Amniotic stem cell (primary cell): ENCODE measurements at places on chromosomes 4 and X.

- no peak for DNase-seq
These were observed 224.5 kb upstream of the TAPT1 start for GRCh38 chr4:16450724-16451123.

- DNase-seq = no peak
These were observed 43.6 kb upstream of the GPRIN3 start for GRCh38 chr4:89351201-89351600.

- no peak for DNase-seq
These were observed 393.8 kb upstream of the FSTL5 start for GRCh38 chr4:162557516-162558106.

DNA sequence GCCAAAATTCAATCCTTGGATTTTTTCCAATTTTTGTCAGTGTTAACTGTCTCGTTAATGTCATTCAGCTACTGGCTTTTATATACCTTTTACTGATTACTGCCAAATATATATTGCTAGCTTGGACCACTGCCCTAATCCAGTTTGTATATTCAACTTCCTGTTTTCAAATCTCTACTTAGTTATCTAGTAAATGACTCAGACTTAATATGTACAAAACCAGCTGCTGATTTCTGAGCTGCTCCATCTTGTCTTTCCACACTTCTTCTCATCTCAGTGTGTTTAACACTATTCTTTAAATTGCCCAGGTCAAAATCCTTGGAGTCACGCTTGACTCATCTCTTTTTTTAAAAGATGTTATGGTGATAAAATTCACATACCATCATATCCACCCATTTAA, 1196.7 kb downstream of the RAPGEF2 start:
- DNase-seq = no peak

DNA sequence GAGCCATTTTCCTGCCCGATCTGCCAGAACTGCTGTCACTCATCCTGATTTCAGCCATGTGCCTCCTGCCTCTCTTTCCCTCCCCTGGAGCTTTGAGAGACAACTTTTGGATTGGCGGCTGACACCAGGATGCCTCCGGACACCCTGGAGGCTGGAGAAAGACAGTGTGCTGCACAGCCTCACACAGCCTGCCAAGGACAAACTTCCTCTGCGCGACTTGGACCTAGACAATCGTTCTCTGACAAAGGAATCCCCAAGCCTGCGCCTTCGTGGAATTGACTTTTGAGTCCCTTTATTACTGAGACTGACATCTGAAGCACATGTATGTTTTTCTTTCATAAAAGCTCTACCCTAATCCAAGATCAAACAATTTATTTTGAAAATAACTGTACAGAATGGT, 10.8 kb upstream of the LDB2 start:
- no peak for DNase-seq

DNA sequence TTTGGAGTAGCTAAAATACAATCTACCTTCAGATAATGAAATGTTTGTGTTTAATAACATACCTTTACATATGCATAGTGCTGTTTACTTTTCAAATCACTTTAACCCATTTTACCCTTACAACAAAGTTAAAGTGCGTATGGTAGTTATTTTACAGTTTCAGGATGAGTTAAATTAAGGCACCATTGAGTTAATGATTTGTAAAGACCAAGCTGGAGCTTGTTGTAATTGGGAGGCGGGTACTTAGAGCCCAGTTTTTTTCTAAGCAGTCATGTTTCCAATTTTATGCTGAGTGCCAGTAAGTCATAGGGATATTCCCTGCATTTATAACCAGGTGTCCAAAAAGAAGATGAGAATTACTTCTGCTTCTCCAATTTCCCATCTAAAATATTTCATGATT, 84.2 kb upstream of the NRK start:
- no peak for DNase-seq

GRCh38 chrX:100864657-100865391, 9.3 kb downstream of the NOX1 start:
- no peak for DNase-seq

DNA sequence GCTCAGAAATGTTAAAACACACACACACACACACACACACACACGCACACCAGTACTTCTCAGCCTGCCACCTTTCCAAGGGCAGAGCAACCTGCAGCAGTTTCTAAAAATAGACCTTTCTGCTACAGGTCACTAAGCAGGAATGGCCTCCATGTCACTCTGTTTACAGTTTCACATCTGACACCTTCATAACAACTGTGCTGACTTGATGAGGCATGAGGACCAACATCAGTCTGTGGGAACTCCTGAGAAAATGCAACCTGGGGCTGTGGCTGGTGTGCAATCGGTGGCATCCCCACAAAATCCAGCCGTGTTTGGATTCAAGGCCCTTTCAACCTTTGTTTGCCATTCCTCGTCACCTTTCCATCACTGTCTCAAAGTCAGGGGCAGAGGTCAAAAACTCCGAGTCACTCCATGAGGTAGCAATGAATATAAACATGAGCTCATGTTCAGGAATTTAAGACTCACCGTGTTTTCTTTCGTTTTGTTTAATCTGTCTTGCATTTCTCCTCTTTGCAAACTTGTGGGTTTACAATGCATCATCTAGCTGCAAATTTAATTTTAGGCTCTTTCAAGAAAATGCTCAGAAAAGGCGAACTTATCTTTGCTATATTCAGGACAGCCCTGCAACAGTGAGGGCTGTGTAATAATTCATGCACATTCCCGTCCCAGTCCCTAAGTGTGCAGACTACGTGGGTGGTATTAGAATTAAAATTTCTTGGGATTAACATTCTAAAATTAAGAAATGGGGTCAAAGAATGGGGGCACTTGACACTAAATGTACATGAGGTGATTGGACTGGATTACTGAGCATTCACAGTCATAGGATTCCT, 135.3 kb downstream of the SHROOM3 start:
- peak; percentile 24 for DNase-seq

DNA sequence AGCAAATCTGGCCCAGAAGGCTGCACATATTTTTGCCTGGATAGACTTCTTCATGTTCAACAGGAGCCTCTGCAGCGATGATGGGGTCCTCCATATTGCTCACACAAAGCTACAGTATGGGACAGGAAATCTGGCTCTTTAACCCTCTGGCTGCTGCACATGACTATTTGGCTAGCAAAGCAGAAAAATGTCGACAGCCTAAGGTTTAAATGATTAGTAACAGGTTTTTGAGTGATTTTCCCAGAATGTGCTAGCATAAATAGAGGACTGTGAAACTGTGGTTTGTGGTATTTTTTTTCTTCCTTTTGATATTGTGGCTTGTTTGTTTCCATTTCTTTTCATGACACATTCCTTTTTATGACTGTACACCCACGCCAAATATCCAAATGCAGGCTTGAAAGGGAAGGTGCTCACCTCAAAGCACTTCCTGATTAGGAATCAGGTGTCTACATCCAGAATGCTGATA, 120.2 kb upstream of the GK2 start:
- DNase-seq = no peak

DNA sequence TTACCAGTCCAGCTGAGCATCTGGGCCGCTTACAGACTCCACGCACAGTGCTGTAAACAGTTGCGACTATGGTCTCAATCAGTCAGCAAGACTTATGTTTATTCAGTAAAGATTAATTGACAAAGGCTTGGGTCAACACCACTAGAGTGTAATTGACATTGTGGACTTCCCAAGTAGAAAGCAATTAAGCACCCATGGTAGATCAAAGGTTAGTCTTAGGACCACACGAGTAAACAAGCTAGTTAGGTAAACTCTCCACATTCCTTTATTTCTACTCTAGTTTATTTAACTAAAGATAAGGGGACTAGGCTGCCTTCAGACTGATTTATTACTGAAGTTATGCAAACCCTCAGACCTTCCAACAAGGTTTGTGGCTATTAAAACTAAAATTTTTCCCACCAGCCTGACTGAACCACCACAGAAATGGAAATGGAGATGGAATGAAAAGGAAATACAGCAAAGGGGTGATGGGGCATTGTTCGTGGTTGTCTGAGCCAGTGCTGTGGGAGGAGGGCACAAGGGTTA, 44.2 kb downstream of the MTHFD2L start:
- DNase-seq = no peak

DNA sequence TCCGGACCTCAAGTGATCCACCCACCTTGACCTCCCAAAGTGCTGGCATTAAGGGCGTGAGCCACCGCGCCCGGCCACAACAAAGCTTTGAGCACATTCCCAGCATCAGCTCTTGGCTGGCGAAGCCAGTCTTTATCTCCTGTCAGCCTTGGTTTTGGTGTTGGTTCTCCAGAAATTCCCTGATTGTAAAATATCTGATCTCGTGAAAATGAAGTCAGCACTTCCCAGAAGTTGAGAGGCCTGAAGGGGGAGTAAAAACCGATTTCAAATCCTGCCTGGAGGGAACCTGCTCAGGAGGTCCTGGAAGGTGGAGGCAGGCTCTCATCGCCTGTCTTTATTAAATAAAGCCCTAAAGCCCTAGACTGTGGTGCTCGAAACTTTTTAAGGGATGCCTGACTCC, 33.6 kb downstream of the PTTG2 start:
- DNase-seq = no peak

- DNase-seq = no peak
These were observed 19.3 kb upstream of the CPE start for GRCh38 chr4:165359506-165359905.

DNA sequence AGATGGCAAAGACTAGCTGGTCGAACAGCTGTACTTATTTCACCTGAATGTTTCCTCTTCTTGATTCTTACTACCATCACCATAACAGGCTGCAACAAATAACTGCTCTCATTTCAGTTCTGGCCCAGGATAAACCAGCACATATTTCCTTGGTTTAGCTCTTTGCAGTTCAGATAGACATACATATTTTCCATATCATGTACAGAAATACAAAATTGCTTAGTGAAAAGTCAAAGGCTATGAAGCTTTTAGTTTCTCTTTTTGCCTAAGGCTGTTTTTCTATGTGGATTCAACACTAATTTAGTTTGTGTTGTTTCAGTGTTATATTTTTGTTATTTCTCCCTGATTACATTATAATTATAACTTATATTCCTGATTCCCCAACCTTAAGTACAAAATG, 103.6 kb upstream of the BMP3 start:
- DNase-seq = no peak

- no peak for DNase-seq
These were observed 97.8 kb downstream of the TMEM47 start for GRCh38 chrX:34559325-34559724.

- no peak for DNase-seq
These were observed 144.9 kb downstream of the ANXA5 start for GRCh38 chr4:121551881-121552280.

DNA sequence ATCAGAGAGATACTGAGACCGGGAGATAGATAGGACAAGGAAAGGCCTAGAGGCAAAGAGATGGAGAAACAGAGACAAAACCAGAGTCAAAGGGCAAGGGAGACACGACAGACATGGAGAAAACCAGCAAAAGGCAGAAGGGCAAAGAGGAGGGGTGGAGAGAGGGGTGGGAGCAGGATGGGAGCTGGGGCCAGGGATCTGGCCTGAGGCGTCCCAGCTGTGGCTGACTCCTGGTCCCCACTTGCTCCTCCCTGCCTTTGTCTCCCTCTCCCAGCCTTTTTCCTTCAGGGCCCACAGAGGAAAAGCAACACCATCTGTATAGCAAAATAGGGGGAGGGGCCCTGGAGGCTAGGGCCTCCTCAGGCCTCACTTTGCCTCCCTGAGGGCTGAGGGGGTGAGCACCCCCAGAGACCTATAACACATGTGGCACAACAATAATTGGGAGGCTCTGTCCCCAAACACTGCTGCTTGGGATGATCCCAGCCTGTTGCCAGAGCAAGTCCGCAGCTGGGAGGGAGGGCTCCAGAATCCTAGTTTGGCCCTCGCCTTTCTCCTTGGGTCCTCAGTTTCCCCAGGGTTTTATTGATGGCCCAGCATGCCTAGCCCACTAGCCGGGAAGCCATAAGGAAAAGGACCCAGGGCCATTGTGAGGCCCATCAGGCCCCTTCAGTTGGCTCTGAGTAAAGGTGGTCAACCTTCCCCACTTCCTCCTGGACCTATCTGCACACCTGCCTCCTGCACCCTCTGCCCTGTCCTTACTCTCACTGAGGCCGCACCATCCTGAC, 96.8 kb downstream of the PJA1 start:
- no peak for DNase-seq

GRCh38 chrX:78839711-78840110, 92.2 kb downstream of the LPAR4 start:
- DNase-seq = no peak

- no peak for DNase-seq
These were observed 18.7 kb upstream of the FMR1NB start for GRCh38 chrX:147962476-147962875.

GRCh38 chrX:9997524-9997923, 30.4 kb downstream of the CLDN34 start:
- no peak for DNase-seq

GRCh38 chrX:111504941-111505340, 6.5 kb upstream of the SERTM2 start:
- no peak for DNase-seq

GRCh38 chr4:107853444-107854355, 29.0 kb downstream of the SGMS2 start:
- no peak for DNase-seq

DNA sequence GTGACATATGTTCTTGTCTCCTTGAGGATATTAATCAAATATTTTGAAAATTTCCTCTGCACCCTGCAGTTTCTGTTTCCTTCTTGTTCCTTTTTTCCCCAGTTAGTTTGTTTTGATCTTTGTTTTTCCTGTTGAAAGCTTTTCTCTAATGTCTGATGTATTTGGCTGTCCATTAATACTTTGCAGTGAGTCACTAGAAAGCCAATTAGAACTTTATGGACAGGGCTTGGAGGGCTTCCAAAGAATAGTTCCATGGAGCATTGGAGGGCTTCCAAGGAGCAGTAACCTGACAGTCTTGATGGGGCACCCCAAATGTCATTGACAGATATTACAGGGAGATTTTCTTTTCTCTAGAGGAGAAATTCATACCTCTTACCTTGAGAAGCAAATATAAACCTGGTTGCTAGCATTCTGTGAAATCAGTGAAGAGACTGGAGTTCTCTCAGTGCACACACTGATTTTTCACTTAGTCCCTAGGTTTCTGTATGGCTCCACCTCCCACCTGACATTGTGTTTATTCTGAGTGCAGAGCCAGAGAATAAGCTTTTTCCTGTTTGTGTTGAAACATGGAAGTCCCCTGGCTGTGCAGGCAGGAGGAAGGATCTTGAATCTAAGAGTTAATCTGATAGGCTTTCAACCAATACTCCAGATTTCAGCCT, 26.5 kb downstream of the SPARCL1 start:
- no peak for DNase-seq

GRCh38 chrX:3462166-3462508, 115.7 kb upstream of the MXRA5 start:
- DNase-seq = no peak

DNA sequence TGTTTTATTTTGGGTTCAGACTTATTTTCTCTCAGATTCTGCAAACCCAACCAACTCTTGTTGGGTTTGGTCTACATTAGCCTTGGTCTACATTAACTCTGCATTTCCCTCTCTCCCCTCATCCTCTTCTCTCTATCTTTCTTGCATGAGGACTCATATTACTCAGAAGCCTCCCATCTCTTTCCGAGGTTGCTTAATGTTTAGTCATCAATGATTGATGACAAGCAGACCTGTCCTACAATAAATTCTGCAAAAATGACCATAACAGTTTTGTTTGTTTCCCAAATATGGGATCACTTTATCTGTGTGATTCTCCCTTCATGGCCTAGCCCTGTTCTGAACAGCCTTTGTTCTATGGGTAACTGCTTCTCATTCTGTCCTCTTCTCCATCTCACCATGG, 75.2 kb downstream of the GABRB1 start:
- DNase-seq = no peak
